ENCODE measurements at places on chromosomes 12 and 14.

- no peak for DNase-seq
These were observed 179.3 kb downstream of the PCNX1 start for GRCh38 chr14:71086567-71086966.

GRCh38 chr14:77923131-77923936, 123.4 kb downstream of the ADCK1 start:
- DNase-seq: peak; percentile 51

- no peak for DNase-seq
These were observed at the start of gene PMCH for GRCh38 chr12:102197789-102198188. TSS of gene PMCH (minus strand) at chr12:102197833. CDS start at chr12:102197770, 63 bp downstream.

DNA sequence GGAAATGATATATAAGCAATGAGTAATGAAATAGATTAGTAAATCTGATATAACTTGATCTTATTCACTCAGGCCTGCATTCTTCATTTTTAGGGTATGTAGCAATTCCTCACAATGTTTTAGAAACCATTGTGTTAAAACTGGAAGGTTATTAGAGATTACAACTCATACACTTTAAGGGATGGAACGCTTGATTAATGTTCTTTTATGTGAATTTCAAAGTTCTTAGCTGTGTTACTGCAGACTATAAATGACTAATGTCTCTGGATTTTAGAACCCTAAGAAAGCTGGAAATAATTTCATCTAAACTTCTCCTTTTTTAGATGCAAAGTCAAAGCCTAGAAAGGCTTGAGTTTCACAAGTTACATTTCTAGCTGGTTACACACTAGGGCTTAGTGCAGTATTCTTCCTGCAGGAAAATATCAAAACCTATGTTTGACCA, 148.2 kb upstream of the CLEC14A start:
- DNase-seq: no peak

DNA sequence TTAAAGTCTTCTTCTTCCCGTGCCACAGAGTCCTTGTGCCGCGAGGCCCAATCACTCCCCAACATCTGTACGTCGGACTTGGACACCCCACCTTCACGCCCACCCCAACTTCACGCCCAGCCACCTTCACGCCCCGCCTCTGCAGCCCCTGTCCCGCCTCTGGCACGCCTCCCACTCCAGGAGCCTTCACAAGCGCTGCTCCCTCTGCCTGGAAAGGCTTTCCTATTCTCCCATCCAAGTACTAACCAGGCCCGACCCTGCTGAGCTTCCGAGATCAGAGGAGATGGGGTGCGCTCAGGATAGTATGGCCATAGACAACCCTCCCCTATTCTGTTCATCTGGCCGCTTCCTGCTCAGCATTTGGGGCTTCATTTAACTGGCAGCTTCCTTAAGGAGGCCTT, 17.3 kb upstream of the EIF5 start:
- no peak for DNase-seq

GRCh38 chr12:131850856-131851559, 22.8 kb downstream of the MMP17 start:
- no peak for DNase-seq

- DNase-seq: no peak
These were observed 14.9 kb upstream of the MCRS1 start for GRCh38 chr12:49582850-49583249.

GRCh38 chr12:65725376-65725775, 98.9 kb upstream of the HMGA2 start:
- no peak for DNase-seq

DNA sequence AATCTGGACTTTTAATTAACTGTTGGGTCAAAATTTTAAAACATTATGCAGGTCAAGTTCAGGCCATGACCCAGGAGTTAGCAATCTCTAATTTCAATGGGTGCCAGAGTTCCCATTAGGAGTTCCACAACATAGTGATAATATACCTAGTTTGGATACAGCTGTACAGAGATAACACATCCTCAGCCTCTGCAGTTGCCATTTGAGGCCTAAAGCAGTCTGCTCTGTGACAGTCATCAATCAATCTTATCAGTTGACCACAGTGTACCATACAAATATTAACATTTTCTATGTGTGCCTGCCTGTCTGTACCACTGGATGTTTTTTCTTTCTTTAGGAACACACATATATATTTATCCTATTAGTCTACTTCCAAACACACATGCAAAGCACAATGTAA, 54.0 kb upstream of the BBS10 start:
- DNase-seq: no peak

- no peak for DNase-seq
These were observed 198.2 kb upstream of the CNOT2 start for GRCh38 chr12:70045036-70045435.

DNA sequence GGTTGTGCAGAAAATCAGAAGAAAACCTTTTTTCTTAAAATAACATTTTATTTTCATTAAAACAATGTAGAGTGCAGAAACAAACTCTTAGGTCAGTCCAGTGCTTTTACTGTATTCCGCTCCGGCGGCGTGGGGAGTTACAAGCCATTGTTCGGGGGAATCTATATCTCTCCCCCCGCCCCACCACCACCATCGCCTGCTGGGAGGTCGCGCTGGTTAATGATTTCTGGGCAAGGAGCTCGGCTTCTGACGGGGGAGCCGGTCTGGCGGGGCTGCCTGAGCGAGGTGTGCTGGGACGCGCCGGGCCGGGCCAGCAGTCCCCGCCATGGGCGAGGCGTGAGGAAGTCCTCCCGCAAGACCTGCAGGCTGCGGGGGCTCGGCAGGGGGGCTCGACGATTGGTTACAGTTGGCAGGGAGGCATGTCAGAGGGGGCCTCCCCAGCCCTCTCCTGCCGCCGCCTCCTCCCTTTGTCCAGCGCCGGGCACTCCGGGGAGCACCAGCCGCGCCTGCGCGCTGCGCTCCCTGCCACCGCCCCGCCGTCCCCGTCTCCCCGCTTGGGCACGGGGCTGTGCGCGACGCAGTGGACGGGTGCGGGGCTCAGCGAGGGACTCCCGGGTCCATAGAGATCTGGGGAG, 1.0 kb upstream of the DUSP6 start:
- no peak for DNase-seq

DNA sequence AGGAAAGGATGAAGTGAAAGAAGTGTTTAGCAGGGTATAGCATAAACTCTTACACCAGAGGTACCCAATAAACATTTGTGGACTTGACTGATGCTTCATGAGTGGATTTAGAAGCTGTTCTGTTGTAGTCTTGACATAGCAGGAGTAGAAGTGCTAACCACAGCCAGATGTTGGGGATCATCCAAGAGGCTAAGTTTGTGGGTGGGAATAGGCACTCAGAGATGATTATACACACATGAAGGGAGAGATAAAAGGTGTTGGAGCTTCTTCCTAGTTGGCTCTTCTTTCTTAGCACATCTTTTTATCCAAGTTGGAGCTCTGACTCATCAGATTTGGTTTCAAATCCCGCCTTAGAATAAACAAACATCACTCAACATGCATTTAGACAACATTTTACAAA, 166.7 kb upstream of the E2F7 start:
- DNase-seq: no peak

DNA sequence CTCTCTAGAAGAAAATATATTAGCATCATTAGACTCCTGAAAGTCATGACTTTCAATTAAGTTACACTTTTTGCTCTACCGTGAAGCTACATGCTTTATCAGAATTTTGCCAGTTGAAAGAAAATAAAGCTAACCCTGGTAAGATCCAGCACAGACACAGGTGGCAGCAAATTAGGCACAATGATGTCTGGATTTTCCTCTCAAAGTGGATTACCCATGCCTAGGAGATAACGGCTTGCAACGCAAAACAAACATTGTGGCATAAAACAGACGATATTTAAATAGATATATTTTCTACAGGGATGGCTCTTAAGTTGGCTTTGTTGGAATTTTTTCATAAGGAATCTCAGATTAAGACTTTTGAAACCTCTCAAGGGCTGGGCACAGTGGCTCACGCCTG, 33.4 kb downstream of the BCAT1 start:
- no peak for DNase-seq

- DNase-seq: no peak
These were observed 9.5 kb upstream of the NYNRIN start for GRCh38 chr14:24389226-24389848.

GRCh38 chr12:13676880-13677279, 304.5 kb downstream of the GRIN2B start:
- no peak for DNase-seq

GRCh38 chr14:77023001-77023996, 5.2 kb downstream of the IRF2BPL start:
- peak; percentile 38 for DNase-seq

DNA sequence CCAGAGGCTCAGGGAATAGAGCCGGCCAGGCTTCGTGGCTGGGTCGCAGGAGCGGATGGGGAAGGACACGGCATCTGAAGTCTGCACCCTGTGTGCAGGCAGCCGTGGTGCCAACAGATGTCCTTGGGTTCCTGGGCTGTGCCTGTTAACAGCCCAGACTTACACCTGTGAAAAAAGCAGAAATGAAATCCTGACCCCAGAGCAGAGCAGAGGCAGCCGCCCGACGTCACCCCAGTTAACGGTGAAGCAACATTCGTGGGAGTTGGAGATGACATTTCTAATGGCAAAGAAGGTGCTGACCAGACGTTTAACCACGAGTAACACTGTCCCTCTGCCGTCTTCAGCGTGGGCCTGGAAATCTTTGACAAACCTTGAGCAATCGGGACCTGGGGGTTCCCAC, 200.3 kb upstream of the DIO3 start:
- no peak for DNase-seq

DNA sequence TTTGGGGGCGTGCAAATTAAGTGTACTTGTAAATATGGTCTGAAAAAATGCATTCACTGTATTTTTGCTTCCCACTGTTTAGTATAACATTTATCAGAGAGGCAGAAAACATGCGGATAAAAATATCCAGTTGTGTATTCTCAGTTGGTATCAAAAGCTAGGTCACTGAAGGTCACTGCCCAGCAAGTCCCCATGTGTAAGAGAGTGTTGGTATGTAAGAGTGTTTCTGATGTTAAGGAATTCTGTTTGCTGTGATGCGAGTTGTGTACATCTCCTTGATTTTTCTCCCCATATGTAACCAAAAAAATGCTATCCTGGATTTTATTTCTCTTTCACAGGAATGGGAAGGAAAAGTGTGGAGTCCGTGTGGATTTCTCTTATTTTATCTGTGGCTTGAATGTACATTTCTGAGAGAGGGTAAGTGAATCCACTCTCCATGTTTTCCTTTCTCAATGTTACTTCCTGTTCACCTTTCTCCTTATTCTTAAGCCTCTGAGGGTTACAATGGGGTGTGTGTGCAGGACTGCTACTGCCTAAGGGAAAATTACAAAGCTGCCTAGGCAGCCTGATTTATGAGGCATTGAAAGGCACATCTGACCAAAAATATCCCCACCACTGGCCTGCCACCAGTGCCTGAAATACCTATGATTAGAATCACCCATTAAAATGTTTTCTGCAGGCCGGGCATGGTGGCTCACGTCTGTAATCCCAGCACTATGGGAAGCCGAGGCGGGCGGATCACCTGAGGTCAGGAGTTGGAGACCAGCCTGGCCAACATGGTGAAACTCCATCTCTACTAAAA, 97.9 kb upstream of the USP44 start:
- DNase-seq: no peak

DNA sequence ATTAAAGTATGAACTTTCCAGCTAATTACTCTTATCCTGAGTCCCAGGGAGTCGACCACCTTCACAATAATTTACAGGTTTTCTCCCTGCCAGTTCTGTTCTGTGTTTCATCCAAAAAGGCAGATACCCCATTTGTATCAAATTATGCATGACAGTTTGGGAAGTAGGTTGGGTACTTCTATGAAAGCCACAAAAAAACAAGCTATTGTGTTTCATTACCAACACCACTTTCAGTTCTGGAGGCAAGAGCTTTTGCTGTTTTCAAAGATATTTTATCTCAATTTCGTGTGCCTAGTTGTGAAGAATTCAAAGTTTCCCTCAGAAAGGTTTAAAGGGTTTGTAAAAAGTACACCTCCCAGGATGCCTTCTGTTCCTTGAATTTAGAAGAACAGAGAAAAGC, 557.4 kb downstream of the FLRT2 start:
- no peak for DNase-seq

- no peak for DNase-seq
These were observed 36.6 kb upstream of the TBX5 start for GRCh38 chr12:114442578-114442977.

GRCh38 chr12:10305411-10305810, 2.3 kb upstream of the KLRD1 start:
- no peak for DNase-seq

DNA sequence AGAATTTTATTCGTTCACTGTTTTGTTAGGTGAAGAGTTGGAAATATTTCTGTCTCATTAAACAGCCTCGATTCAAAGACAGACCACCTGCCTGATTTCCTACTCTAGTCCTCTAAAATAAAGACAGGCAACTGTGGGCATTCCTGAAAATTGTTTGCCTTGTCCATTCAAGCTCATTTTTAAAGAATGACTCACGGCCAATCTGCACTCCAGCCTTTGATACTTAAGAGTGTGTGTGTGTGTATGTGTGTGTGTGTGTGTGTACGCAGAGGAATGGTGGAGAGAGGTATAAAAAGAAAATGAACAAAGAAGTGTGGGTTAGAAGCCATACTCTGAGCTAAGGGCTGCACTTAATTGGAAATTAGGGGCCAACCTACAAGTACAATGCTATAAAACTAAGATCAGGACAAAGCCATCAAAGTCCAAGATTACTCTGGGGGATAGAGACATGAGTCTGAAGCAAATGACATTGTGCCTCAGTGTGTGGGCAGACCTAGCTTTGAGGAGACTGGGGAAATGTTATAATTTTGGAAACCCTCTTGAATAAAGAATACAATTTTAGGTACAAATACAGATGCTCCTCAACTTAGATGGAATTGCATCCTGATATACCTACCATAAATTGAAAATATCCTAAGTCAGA, 45.6 kb upstream of the SOCS2 start:
- DNase-seq: no peak

DNA sequence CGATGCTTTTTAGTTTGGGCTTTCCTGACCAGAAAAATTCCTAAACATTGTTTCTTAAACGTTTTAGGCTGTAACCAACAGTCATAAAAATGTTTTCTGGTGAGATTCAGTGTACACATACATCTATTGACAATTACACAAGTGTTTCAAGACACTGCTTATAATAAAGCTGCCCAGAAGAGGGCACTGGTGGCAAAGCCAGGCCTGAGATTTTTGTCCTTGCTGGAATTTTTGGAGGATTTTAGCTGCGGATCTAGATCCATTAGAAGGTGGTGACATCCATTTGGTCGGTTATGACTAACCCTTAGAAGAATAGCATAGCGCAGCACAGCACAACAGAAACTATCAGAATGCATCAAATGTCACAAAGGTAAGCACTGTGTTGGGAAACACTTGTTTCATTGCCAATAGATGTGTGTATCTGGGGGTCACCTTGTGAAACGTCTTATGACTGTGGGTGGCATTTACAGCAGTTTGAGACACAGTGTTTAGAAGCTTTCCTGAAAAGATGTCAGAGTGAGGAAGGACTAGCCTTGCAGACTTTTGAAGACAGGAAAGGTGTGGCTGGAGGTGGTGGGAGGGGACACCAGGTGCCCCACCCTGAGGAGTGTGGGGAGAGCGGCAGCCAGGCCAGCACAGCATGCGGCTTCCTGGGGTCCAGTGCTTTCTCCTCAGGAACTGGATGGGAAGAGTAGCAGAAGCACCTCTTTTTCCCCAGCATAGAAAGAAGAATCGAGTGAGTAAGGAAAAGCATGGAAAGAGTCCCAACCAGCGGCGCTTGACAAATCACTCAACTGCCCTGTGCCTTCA, 54.7 kb upstream of the FKBP4 start:
- DNase-seq: peak; percentile 43

Data from NCI-H524 (cell line).